ENCODE measurements at places on chromosomes 16 and 17. TPM values are rescaled to one million over a fixed set of nuclear protein-coding genes. Genes with fewer than 3 reads are reported as not detected.

DNA sequence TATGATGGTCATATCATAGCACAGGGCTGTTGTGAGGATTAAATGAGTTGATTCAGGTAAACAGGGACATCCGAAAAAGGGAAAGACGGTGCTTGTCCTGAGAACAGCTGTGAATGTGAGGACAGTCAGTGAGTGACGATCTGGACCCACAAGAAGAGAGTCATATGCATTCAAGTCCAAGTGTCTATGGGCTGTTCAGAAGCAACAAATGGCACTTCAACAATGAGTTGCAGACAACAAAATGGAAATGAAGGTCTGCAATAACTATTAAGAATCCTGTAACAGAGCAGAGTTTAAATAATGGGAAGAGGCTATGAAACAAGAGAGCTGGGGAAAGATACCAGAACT is 100.3 kb downstream of the ADCY9 start:
- DNase-seq = no peak

DNA sequence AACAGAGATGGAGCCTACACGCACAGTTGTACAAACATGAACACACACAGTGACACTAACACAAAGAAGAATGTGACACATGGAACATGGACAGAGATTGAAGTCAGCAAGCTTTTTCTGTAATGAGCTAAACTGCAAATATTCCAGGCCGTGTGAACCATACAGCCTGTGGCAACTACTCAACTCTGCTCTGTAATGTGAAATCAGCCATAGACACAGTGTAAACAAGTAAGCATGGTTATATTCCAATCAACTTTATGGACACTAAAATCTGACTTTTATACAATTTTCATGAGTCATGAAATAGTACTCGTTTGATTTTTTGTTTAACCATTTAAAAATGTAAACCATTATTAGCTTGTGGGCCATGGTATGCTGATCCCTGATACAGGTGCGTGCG is 120.2 kb downstream of the SMG6 start:
- DNase-seq = no peak

DNA sequence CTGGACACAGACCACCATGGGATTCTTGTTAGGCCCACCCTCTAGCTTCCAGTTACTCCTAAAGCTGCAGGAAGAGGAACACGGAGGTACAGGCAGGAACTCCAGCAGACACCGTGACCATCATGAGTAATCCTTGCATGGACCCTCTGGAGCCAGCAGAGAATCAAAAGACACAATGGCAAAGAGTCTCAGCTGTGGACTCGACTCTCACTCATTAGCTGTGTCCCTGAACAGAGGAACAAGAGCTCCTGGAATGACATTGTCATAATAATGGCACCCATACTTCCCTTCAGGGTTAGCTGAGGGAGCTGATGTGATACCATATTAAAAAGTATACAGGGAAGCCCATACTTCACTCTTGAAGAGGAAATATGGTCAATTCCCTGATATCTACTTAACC is 176.3 kb upstream of the ASIC2 start:
- no peak for DNase-seq

TAC4 gene
- total RNA-seq = not detected

SMTNL2 gene
- total RNA-seq = 2.5 TPM

DNA sequence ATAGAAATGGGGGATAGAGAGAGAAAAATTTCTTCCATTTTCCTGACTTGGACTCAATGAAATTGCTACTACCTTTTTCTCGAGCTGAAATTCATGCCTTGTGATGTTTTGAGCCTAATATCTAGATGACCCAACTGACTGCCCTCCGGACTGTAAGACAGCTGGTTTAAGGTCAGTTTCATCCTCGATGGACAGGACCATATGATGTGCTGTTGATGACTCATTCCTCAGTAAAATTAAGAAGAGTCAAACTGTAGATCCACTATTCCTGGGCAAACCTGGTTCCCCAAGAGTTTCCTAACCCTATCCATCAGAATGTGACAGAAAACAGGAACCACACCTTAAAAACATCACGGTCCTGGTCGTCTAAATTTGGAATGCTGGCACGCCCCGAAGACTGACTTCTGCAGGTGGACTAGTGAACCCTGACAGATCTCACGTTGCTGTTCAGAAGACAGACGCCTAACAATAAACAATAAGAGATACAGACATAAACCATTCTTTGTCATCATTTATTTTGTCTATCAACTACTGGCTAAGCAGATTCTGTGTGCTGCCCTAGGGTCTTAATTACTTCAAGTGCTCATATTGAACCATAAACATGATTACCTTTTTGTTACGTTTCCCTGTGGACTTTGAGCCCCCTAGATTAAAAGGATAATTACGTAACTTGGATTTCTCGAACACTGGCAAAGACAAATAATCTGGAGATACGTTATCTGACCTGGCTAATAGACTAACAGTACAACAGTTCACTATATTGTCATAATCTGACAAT is 45.1 kb upstream of the NOS2 start:
- no peak for DNase-seq
